ENCODE measurements at places on chromosomes 6 and 20.

GRCh38 chr6:21771626-21772320 lies 178.2 kb downstream of the SOX4 start:
- no peak for DNase-seq

- DNase-seq = no peak
Measured at GRCh38 chr6:29524444-29525310, 34.9 kb downstream of the UBD start.

GRCh38 chr6:103675807-103676406 lies 1183.8 kb downstream of the HACE1 start:
- no peak for DNase-seq

DNA sequence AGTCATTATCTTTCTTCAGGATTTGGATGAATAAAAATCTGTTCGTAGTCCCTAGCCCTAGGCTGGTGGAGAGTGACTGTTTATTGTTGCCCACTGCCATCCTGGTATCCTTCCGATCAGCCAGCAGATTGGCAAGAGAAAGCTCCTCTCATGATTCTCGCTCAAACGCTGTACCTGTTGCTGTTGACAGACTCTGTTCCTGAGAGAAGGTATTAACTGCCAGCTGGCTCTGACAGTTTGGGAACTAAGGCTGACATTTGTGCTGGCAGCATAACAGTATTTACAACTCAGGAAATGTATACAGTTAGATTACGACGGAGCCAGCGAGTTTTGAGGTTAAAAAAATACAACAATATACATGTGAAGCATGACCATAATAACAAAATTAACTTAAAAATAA lies 674.5 kb downstream of the PRKN start:
- no peak for DNase-seq

GRCh38 chr20:43843965-43844660 lies 70.5 kb upstream of the TOX2 start:
- DNase-seq = no peak

DNA sequence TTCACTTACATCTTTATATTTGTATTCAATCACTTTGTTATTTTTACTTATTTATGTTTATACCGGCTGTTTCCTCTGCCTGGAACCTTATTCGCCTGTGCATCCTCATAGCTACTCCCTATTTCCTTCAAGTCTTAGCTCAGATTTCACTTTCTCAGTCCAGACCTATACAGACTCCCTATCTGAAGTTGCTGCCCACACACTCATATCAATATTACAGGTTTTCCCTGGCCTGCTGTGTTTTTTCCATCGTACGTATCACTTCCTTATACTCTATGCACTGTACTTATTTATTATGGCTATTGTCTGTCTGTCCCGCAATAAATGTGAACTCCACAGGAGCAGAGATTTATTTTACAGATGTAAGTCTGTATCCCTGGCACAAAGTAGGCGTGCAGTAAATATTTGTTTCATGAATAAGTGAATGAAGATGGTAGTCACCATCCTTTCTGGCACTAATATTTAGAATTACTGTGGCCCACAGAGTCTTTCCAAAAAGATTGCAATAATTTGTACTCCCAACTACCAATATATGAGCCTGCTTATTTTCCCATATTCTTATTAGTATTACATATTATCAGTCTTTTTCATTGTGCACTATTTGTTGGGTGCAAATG lies 64.9 kb downstream of the TNFAIP3 start:
- no peak for DNase-seq

- DNase-seq = no peak
Measured at GRCh38 chr6:17336425-17336824, 55.3 kb downstream of the RBM24 start.

GRCh38 chr20:23244156-23244915 lies 106.3 kb upstream of the NXT1 start:
- DNase-seq = no peak

- no peak for DNase-seq
Measured at GRCh38 chr6:36336779-36337241, at the start of gene BNIP5. Gene BNIP5 (minus strand): TSS chr6:36336888. CDS start chr6:36330690, 6,198 bp downstream.

- DNase-seq = no peak
Measured at GRCh38 chr6:168469521-168469920, 28.5 kb downstream of the SMOC2 start.

GRCh38 chr6:46293641-46294316 lies 123.0 kb upstream of the ENPP5 start:
- DNase-seq = no peak

GRCh38 chr6:105192707-105193465 lies 13.1 kb upstream of the POPDC3 start:
- no peak for DNase-seq
